ENCODE measurements at places on chromosomes 2 and 18.
A peak's percentile ranks its signal among the peaks of the same experiment; 100 is the strongest.

DNA sequence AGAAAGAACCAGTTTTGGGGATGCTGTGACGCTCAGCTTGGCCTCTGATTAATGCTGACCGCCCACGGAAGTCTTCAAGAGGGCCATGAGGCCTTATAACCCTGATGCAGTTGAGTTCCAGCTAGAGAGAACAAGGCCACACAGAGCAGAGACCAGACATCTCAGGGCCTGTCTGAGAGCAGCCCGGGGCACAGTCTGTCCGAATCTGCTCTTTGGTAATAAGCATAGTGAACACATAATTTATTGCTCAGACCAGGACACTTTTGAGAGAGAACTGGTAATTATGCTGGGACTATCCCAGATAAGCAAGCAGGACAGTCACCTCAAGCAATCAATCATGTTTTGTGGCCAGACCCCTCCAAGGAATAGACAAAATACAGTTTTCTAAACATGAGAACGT lies 68.5 kb downstream of the STPG4 start:
- DNase-seq: no peak

DNA sequence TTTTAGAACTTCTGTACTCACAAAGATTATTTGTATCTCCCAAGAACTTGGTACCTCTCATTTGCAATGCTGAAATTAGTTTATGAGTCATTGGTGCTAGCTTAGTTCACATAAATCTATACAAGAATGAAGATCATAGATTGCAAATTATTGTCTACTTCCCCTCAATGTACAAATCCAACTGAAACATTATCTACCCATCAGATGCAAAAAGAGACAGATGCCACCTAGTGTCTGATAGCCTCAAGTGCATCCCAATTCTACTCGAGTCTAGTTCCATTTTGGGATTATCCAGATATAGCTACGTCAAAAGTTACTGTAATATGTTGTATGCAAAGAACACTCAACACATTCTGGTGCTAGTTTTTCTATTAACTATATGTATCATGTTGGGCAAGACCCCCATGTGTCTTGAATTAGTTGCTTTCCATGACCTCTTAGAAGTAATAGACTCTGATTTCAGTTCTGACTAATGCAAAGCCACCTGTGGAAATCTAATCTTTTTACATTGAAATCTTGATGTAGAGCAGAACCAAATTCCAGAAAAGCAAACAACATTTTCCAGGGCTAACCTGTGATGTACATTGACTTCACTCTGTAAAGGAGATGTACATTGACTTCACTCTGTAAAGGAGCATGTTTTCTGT lies 210.0 kb downstream of the RBM43 start:
- DNase-seq: peak; percentile 6

DNA sequence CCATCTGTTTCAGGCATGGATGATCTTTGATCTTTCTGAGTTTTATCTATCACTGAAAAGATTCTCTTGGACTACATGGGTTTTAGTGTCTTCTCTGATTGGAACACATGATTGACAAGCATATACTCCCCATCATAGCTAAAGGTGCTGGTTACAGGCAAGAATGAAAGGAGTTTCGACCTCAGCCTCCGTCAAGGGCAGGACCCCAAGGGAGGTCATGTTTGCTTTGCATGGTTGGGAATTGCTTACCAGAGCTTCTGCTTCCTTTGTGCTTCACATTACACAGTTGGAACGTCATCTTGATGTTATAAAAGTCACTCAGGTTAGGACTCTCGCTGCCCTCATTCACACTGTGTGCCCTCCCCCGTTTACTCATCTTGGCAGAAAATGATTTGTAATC lies 287.7 kb downstream of the PIK3C3 start:
- DNase-seq: no peak

DNA sequence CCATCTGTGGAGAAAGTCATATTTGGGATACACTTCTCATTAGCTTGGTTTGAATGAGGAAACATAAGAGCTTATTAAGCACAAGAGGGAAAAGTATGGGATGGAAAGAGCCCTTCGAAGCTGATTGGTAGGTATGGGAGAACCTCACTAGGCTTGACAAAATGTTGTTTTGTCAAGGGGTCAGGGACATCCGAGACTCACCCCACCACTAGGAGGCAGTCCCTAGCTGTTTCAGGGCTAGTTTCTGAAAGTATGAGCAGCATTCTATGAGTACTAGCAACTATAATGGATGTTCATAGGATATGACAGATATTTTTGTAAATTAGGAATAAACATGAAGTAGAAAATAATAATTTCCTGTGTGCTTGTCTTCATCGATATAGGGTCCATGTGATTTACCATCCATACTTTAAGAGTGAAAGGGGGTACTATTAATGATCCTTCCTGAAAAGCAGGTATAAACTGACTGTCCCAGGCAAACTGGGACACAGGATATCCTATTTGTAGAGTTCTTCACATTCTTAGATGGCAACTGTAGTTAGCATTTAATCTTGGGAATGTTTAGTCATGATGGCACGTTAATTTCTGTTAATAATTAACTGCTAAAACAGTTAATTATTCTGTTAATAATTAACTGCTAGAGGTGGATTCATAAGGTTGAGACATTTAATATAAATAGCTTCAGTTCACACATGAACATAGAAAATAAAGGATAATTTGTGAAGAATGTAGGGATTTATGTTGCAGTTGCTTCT lies 28.4 kb downstream of the OTX1 start:
- no peak for DNase-seq

DNA sequence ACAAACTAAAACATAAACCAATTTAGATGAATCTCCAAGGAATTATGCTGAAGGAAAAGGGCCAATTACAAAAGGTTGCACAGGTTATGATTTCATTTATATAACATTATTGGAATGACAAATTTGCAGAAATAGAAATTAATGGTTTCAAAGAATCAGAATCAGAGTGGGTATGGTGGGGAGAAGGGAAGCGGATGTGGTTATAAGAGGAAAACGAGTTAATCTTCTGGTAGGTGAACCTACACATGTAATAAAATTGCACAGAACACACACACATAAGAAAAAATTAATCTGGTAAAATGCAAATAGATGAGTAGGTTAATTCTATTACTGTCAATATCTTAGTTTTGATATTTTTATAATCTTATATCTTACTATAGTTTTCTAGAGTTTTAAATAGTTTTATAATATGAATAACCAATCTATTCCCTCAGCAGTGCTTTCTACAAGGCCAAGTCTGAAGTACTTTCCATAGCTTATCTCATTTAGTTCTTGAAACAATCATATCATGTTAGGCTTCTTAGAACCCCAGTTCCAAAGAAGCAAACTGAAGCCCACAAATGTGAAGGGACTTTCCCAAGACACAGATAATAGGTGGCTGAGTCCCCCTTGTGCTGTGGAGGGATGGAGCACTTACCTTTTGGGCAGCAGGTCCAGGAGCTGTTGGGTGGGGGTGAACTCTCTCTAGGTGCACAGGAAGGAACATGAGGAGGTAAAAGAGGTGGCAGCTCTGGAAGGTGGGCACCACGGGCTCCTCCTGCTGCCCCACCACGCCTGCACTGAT lies 31.5 kb downstream of the ZNF519 start:
- no peak for DNase-seq

GRCh38 chr2:43276962-43277391 lies 50.6 kb upstream of the ZFP36L2 start:
- DNase-seq: no peak

- DNase-seq: no peak
Observed at GRCh38 chr2:10954856-10955818, 43.4 kb downstream of the KCNF1 start.

DNA sequence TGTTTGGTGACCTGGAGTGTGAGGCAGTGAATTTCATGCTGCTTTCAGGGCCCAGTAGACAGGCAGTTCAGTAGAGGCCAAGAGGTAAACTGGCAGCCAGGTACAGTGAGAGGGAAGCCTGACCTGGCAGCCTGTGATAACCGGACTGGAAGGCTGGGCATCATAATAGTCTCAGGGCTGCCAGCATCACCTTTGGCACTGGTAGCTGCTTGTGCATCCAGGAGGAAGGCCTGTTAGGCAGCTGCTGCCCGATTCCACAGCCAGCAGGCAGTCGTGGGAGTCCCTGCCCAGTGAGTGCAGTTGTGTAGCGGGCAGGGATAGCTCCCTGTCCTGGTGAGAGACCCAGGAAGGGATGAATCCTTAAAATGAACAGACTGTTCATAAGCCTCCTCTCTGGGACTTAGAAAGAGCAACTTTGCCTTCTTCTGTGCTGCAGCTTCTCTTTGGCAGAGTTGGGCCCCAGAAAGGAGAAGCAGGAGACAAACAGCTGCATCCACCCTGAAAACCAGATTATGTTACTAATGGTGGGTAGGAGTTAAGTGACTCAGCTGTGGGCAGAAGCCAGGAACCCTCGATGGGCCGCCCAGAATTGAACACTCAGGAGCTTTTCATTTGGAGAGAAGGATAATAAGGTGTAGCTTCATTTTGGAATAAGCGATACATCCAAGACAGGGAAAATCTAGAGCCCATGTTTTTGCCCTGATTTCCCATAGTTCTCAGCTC lies 8.1 kb upstream of the GPBAR1 start:
- no peak for DNase-seq

DNA sequence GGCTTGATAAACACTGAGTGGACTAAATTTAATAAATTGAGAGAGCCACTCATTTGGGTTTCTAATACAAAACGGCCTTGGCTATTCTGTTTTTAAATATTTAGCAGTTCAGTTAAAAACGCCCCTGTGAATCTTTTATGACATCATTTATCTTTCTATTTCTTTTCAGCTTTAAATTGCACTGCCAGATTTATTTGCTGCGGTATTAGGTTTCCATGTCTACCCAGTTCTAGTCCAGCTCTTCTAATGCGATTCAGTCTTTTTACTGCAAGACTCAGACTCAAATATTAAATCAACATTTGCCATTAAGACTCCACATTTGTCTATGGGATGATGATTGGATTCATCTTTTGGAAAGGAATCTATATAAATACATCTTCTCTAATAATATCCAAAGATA lies 2174.3 kb upstream of the PIK3C3 start:
- no peak for DNase-seq

- DNase-seq: no peak
Observed at GRCh38 chr18:75204269-75204731, 4.6 kb downstream of the PTGR3 start.

- no peak for DNase-seq
Observed at GRCh38 chr18:48295586-48296311, 113.4 kb downstream of the ZBTB7C start.

- DNase-seq: no peak
Observed at GRCh38 chr2:238852206-238852869, 4.5 kb downstream of the TWIST2 start.

- no peak for DNase-seq
Observed at GRCh38 chr2:80014637-80015036, 289.9 kb downstream of the LRRTM1 start.

GRCh38 chr2:191386938-191387536 lies 141.8 kb downstream of the MYO1B start:
- no peak for DNase-seq

GRCh38 chr2:7849531-7849930 lies 832.3 kb upstream of the ID2 start:
- DNase-seq: no peak

GRCh38 chr2:86035883-86036668 lies 69.6 kb downstream of the POLR1A start:
- DNase-seq: peak; percentile 70

GRCh38 chr2:134035605-134036370 lies 218.1 kb upstream of the MGAT5 start:
- DNase-seq: no peak

GRCh38 chr2:120546048-120546864 lies 189.4 kb upstream of the GLI2 start:
- DNase-seq: no peak

- no peak for DNase-seq
Observed at GRCh38 chr2:41326851-41327250, 721.0 kb upstream of the PKDCC start.

- no peak for DNase-seq
Observed at GRCh38 chr18:72692086-72692485, 147.9 kb upstream of the CBLN2 start.

GRCh38 chr2:177407031-177407430 lies 14.5 kb downstream of the AGPS start:
- no peak for DNase-seq

DNA sequence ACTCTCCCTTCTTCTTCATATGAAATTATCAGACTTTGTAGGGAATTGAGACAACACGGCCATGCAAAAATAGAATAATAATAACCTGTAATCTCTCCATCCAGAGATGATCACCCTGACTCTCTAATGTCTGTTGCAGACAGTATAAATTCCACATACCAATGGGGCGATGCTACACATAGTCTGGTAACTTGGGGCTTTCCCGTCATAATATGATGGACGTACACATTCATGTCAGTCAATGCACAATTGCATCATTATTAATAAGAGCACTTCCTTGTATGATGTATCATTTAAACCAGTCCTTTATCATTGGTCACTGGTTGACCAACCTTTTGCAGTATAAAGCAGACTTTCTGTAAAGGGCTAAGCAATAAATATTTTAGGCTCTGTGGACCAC lies 39.5 kb upstream of the SCLY start:
- DNase-seq: no peak

- no peak for DNase-seq
Observed at GRCh38 chr2:235116885-235117492, 165.2 kb downstream of the SH3BP4 start.

DNA sequence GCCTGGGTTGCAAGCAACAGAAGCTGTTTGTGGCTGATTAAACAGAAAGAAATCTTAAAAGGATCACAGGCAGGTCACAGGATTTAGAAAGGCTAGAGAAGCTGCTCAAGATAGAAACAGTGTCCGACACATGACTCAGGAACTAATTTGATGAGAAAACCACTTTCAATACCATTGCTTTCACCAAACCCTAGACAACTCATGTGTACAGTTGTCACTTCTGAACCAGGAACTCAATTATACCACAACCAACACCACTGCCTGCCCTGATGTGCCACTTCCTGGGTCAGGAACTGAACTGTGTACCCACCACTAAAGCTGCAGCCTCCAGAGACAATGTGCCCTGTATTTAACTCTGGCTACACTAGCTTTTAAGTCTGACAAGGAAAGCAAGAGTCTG lies 56.0 kb downstream of the TMEM247 start:
- DNase-seq: peak; percentile 51

DNA sequence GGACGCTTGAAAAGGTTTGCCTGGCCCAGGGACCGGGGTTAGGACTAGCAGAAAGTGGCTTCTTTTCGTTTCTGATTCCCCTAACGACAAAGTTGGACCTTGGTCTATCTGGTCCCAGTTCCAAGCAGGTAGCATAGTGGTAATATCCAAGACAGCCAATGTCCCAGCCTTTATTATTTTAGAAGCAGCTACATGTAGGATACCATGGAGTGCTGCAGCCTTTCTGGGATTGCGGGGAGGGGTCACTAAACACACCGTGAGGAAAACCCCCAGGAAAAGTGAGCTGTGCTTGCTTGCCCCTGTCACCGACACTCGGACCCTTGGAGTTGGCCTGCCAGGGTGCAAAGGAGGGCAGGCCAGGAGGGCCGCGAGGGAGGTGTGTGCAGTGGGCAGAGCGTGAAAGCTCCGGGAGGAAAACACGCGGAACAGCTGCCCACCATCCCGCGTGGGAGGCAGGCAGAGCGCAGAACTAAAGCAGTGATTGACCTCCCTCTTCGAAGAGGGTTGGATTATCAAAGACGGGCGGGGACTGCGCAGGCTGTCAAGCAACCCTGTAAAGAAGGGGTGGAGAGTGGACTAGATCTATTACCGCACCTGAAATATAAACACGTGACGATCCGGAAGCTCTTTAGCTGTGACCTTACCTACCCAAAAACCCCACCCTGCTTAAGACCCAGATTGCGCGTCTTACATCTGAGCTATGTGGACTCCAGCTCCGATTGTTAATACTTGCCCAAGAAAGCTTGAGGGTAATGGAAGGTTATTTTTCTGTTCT lies 624 bp upstream of the MAP4K3 start:
- DNase-seq: peak; percentile 45

Data from CD4-positive, alpha-beta T cell treated with Interleukin-6 at 100 ng/mL for 8 hours (primary cell).